ENCODE measurements at places on chromosomes 5 and 9.

DNA sequence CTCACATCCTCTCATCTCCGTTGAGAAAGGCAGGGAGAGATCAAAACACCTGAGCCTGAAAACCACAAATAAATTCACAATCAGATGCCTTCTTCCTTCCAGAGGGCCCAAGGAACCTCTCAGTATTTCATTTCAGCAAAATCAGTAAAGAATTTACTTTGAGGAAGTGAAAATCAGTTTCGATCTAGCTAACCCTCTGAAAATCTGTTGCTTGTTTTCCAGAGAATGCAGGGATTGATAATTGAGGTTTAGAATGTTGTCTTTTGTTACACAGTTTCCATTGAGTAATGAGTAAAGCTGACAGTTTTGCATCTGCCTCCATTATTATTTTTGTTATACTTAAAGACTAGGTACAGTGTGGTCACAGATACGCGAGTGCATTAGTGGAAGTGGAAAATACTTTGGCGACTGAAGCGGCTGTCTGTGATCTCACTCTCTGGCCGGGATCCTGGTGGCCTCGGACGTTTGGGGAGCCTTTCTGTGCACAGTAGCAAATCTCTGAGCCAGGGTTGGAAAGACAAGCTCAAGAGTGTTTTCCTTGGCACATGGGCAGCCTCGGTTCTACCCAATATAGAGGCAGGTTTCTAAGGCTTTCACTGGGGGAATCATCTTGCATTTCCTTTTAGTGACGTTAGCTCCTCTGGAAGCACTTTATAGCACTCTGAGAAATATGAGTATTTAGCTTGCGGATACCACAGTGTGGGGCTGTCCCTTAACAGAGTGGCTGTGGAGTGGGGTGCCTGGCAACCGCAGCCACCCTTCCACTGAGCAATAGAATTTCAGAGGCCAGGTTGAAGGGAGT is 32.2 kb upstream of the ANGPTL2 start:
- DNase-seq, result no peak

DNA sequence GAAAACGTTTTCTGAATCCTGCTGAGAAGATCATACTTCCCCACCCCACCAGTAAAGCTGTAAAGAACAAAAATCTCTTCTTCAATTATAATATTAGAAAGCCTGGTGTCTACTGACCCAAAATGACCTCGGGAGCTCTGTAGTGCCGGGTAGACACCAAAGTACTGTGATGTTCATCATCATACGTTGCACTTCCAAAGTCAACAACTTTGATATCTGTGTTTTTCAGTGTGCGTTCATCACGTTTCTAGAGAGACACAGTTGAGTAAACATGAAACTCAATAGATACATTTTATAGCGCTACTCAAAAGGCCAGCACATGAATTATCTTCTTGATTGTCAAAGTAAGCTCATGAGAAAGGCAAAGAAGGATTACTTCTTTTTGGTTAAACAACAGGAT is 14.6 kb downstream of the CLK4 start:
- DNase-seq, result no peak

DNA sequence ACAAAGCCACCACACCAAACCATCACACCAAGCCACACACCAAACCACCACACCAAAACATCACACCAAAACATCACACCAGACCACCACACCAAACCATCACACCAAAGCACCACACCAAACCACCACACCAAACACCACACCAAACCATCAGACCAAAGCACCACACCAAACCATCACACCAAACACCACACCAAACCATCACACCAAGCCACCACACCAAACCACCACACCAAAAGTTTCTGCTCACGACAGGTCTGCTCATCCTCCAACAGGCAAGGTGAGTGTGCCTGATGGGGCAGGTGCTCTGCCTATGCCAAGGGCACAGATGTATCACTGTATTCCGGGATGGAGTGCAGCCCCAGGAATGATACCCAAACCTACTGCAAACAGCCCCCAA is 87.9 kb upstream of the FSTL4 start:
- DNase-seq, result no peak

DNA sequence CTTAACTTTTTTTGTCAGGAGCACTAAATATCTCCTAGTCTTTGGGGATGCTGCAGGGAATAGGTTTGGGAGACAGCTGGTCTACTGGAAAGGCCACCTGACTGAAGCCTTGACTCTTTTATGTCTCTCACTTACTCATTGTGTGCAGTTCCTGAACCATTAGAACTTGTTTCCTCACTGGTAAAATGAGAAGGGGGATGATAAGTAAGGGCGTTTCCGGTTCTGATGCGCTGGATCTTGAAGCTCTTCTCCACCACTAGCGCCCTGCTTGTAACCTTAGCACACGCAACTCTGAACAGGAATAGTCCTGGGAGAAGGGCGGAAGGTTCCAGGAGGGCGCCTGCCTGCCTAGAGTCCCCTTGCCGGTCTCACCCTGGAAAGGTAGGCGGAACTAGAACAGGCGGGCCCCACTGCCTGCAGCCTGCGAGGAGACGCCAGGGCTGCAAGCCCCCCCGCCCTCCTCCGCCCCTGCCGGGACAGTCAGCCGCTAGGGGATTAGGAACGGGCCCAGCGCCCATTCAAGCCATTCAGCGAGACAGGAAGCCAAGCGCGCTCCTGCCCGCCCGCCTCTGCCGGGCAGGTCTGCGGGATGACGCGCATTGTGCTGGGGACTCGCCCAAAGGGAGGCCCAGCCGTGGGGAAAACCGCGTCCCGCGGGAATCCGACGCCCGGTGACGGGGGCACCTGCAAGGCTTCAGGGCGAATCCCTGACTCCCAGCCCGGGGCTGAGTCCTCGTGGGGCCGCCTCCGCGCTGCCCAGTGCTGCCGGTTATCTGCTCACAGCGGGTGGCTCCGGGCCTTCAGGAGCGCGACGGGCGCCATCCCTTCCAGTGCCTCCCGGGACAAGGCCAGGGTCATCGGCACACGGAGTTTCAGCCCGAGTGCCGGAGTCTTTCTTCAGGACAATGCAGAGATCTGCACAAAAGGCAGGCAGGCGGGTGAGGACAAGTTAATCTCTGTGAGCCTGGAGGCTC is 44.0 kb upstream of the XPA start:
- DNase-seq, result peak; percentile 49

DNA sequence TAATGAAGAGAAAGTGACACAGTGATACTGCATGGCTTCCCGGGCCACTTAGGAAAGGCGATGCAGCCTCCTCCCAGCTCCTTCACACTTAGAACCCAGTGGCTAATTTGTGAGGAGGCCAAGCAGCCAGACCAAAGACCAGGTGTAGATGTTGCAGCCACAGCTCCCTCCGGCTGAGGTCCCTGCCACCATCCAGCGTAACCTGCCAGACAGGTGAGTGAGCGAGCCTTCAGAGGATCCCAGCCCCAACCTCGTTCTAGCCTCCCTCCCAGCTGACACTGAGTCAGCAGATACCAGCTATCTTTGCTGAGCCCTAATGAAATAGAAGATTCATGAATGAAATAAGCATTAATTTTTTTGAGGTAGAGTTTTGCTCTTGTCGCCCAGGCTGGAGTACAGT is 59.7 kb downstream of the COL23A1 start:
- DNase-seq, result no peak

- DNase-seq, result no peak
Observed at GRCh38 chr5:10611290-10611689, 47.4 kb downstream of the ANKRD33B start.

- DNase-seq, result no peak
Observed at GRCh38 chr5:32600054-32600622, 14.8 kb downstream of the SUB1 start.

- no peak for DNase-seq
Observed at GRCh38 chr5:148687427-148687826, 33.1 kb upstream of the HTR4 start.

DNA sequence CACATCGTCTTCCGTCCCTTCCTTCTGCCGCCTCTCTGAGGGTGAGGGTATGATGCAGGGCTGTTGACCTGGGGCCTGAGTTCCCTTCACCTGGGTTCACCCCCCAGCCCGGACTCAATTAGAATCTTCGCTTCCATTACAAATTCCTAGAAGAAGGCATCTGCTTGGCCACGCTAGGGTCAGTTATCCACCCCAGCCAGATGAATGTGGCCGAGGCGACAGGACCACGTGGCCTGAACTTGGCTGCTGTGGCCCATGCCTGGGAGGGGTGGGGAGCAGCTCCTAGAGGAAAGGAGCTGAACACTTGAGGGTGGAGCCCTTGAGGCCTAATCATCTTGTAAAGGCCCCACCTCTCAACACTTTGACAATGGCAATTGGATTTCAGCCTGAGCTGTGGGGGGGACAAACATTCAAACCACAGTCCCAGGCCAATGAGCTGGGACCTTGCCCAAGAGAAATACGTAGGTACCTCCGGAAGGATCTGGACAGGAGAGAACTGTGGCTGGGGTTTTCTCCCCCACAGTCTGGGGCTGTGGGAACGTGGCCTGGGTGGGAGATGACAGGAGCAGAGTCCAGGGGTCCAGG is 90.6 kb upstream of the ADAMTS2 start:
- DNase-seq, result no peak

DNA sequence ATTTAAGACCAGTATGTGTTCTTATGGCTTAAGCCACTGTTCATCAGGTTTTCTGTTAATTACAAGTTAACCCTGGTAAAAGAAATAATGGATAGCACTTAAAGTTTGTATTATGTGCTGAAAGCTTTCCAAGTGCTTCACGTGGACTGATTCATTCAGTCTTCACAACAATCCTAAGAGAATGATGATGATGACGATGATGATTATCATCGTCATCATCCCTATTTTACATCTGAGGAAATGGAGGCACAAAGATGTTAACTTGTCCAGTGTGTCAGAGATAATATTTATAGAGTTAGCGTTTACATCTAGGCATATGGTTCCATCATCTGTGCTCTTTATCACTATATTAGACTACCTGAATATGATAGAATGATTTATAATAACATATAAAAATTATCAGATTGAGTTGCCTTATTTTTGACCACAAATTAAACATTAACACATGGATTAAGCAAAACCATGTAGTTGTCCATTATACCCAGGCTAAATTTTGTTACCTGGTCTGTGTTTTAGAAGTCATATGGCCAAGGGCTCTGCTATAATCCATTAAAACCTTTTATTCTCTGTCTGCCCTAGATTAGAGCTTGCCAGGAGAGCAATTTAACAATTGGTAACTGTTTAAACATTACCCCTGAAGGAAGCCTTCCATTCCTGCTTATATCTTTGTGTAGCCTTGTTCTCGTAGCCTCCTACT is 102.3 kb upstream of the MAP3K1 start:
- no peak for DNase-seq

GRCh38 chr9:33467526-33467925 is 6.2 kb downstream of the NOL6 start:
- no peak for DNase-seq

DNA sequence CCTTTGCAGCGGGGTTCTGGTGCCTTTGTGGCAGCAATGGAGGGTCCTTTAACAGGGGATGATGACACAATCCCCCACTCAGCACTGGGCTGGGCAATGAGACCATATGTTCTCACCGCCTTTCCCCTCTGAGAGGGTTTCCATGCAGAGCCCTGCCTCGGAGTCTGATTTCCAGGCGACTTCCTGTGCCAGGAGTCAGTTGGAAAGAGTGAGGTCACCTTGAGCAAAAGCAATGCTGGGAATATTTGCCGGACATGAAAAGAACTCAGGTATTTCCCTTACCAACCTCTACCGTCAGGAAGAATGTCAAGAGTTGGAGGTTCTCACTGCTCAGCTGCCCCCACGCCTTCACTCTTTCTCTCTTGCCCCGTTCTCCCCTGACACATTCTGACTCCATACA is 284.2 kb upstream of the IRX1 start:
- DNase-seq, result no peak

DNA sequence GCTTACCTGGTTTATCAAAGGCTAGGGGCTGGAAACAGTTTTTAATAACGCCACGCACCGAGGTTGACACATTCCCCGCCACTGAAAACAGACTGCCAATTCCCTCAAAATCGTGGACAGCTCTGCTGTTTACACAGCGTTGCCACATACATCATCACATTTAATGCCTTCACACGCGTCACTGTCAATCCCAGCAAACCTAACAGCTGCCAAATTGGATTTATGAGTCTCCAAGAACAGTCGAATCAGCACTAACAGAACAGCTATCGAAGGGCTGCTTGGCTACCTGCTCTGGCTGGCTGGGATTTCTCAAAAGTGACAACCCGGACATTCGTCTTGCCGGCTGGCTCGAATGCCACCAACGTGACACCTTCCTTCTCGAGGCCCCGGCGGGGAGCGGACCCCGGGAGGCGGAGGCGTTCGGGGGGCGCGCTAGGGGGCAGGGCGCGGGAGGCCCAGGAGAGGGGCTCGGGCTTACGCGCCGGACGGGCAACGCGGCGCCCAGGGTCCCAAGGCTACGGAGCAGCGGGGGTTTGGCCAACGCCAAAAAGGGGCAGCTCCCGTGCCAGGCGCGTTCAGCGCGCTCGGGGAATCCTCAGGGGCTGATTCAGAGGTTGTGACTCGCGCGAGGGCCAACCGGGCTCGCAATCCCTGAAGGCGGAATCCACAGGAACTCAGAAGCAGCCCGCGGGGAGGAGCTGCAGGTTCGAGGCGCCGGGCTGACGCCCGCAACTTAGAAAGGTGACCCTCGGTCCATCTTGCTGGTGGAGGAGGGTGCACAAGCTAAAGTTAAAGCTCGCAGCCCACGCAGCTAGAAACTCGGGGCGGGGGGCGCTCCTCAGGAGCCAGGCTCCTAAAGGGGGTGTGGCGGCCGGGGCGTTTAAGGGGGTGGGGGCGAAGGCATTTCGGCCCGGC is 1.2 kb downstream of the CDC14B start:
- DNase-seq, result no peak

DNA sequence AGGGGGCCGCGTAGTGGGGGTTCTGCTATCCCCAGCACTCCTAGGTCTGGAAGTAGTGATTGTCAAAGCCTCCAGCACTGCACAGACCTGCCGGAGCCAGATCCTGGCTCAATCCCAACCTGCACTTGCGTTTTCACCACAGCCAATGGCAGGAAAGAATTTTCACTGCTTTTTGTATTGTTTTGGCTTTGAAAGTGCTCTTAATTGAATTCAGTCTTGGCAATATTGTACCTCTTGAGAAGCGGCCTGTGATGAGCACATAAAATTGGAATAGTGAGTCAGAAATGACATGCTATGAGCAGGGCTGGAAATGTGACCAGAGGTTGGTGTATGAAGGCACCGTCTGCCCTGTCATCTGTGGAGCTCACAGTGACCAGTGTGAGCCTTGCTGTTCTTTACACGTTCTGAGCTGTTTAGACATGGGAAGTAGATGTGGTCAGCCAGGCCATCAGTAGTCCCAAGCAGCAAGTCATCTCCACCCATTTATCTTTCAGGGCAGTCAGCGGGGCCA is 41.5 kb downstream of the SECISBP2 start:
- no peak for DNase-seq

All from CD8-positive, alpha-beta T cell (primary cell).